ENCODE measurements at places on chromosomes 11 and 22.

DNA sequence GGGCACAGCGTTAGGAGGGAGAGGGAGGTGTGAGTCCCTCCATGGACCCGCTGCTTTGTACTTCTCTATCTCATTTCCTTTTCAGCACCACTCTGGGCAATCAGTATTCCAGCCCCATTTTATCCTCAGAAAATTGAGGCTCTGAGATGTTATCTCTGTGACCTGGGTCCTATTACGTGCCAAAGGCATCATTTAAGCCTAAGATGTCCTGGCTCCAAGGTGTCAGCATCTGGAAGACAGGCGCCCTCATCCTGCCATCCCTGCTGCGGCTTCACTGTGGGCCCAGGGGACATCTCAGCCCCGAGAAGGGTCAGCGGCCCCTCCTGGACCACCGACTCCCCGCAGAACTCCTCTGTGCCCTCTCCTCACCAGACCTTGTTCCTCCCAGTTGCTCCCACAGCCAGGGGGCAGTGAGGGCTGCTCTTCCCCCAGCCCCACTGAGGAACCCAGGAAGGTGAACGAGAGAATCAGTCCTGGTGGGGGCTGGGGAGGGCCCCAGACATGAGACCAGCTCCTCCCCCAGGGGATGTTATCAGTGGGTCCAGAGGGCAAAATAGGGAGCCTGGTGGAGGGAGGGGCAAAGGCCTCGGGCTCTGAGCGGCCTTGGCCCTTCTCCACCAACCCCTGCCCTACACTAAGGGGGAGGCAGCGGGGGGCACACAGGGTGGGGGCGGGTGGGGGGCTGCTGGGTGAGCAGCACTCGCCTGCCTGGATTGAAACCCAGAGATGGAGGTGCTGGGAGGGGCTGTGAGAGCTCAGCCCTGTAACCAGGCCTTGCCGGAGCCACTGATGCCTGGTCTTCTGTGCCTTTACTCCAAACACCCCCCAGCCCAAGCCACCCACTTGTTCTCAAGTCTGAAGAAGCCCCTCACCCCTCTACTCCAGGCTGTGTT, 829 bp upstream of the APOC3 start:
- DNase-seq = no peak

DNA sequence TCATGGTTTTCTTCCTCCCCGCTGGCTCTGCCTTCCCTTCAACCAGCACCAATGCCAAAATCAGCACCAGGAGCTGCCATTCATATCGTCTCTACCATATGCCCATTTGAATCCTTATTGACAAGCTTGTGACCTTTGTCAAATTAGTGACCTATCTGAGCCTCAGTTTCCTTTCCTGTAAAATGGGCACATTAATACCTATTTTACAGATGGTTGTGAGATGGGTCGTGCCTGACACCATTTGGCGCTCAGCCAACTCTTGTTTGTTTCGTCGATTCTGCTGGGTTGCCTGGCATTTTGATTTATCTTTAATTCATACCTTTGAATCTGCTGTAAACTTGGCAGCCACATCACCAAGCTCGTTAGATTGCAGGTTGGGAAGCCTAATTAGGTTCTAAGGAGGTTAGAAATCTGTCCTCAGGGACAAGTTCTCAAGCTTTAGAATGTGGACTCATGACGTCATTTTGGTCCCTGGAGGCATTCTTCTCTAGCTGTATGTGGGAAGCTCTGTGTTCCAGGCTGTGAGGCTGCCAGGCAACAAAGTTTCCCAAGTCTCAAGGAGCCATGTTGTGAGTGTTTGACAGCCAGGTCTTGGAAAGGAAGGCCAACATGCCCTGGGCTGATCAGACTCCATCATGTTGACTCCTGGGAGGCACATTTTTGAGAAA, 61.0 kb downstream of the RPS6KA4 start:
- DNase-seq = no peak

GRCh38 chr11:107804971-107805370, 53.6 kb downstream of the SLC35F2 start:
- DNase-seq = no peak

GRCh38 chr11:45993531-45994001, 71.1 kb downstream of the LARGE2 start:
- DNase-seq = no peak

GRCh38 chr11:112485280-112485679, 224.6 kb upstream of the PLET1 start:
- no peak for DNase-seq

GRCh38 chr22:40668611-40669411, 10.5 kb upstream of the MCHR1 start:
- no peak for DNase-seq

- no peak for DNase-seq
Measured at GRCh38 chr22:20392983-20393704, 807 bp upstream of the ZNF74 start.

DNA sequence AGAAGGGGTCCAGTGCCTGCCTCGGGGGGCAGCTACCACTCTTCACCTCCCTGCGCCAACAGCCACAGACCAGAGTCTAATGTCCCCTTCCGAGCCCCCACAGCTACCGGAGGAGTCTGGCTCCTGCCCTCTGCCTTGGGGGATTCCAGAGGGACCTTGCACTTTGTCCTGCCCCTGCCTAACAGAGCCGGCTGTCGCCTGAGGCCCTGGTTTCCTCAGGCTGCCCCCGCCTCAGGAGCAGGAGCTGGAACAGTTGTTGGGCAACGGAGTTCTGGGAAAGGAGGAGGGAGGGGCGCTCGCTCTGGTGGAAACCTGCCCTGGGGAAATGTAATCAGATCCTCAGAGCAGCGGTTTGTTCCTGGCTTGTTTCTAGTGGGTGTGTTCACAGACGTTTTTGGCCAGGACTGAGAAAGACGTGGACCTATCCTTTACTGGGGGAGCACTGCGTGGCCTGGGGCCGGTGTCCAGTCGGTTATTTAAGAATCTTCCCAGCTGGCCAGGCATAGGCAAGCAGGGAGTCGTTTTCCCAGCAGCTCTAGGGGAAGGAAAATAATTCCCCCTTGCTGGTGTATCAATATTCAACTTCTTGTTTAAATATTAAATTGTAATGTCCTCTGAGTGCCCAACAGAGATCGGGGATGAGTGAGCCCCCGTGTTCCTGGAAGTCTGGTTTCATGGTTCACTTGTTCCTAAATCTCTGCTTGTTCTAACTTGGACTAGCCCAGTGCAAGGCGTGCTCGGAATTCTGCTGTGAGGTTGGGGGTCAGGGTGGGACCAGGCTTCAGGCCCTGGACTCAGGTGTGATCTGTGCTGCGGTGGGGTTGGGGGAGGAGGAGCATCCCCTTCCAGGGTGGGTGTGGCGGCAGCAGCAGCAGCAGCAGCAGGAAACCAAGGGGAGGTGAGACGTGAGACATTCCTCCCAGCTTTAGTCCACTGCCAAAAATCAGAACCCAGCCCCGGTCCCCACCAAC, 32.1 kb downstream of the A4GALT start:
- DNase-seq = no peak

DNA sequence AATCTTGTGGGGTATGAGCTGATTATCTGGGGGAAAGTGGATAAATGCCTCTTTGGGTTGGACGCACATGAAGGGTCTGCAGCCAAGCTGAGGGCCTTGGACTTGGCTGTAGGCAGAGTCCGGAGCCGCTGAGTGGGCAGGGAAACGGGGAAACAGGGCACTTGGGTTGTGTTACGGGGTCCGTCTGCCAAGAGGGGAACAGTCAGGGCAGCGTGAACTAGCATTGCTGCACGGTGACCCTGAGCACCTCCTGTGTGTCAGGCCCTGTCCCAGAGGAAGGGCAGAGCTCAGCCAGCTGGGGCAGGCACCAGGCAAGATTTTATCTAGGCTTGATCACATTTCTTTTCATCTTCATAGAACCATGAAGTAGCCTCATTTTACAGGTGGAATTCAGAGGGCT, 11.9 kb downstream of the FAM83F start:
- DNase-seq = no peak

DNA sequence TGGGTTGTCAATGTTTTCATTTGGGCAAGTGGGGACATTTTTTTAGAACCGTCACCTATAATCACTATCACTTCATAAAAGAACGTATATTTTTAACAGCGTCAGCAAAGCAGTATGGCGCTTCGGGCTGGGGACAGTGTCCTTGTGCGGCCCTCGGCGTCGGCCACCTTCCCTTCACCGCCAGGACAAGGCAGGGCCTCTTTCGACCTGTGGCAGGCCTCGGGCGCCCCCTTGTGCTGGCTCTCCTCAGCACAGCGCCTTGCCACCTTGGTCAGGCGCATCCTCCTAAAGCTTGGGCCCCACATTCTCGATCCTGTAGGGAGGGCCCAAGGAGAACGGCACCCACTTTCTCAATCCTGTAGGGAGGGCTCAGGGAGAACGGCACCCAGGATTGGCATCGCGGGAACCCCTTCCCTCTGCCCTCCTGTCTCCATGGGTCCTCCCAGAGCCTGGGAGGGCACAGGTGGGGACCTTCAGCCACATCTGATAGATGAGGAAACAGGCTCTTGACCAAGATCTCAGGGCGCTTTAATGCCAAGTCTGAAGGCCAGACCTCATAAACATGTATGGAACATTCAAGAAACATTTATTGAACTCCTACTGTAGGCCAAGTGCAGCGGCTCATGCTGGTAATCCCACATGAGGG, 11.5 kb upstream of the FADD start:
- DNase-seq = peak; percentile 30

DNA sequence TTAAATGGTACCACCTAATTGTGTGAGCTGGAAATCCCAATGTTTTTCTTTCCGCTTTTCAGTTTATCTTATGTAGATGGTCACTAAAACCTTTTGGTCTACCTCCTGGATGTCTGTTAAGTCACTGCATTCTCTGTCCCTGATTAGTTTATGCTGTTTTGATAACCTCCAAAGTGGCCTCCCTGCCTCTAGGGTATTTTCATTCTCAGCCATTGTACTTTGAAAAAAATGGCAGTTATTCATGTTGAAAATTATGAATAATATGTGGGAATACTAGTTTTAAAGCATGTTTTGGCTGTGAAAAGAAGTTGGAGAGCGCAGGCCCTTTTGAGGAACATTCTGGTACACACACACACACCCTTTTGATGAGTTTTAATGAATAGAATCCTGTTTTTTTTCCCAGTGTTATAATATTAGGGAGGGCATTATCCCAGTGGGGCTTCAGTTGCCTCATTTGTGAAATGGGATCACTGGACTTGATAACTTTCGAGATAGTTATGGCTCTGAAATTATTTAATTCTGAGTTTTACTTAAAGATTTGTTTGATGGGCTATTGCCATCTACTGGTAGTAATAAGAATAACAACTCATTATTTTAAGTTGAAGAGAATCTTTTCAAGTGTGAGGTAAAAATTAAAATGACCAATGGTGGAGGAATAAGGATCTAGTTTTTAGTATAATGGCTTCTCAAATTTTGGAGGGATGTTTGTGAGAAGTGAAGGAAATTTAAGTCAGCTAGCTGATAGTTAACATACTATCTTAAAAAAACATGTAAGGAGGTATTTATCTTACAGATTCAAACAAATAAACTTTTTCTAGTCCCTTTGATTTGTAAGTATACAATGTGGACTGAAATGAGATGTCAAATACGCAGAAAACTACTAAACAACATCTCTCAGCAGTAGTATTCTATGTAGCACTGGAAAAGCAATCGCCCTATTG, 3.9 kb downstream of the FDX1 start:
- no peak for DNase-seq

Data from stimulated activated CD4-positive, alpha-beta T cell treated with anti-CD3 and anti-CD28 coated beads, Interleukin-1b, Interleukin-23, amount 100 ng/mL, for 4 hours (primary cell).